Motor neuron (in vitro differentiated cells): ENCODE measurements at places on chromosomes 2 and 18. TPM values are rescaled to one million over a fixed set of nuclear protein-coding genes. Genes with fewer than 3 reads are reported as not detected.
A peak's percentile ranks its signal among the peaks of the same experiment; 100 is the strongest.

- ATAC-seq: no peak
Measured at GRCh38 chr2:74735564-74735963, 81.5 kb downstream of the SEMA4F start.

GRCh38 chr2:28352104-28352503, 40.6 kb upstream of the FOSL2 start:
- ATAC-seq: no peak

- no peak for ATAC-seq
Measured at GRCh38 chr2:191892391-191892790, 45.5 kb upstream of the CAVIN2 start.

DNA sequence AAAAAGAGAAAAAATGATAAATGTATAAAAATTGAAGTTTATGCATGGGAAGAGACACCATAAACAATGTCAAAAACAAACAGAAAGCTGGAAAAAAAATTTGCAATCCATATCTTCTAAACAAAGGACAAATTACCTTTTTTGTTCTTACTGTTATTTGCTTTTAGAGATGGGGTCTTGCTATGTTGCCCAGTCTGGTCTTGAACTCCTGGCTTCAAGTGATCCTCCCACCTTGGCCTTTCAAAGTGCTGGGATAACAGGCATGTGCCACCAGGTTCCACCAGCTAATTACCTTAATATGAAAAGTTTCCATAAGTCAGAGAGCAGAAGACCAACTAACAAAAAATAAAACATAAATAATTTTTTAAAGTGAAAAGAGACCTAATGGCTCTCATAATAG, 90.0 kb upstream of the SIX3 start:
- no peak for ATAC-seq

- ATAC-seq: no peak
Measured at GRCh38 chr18:49100226-49100968, 149.6 kb upstream of the SMAD7 start.

- ATAC-seq: no peak
Measured at GRCh38 chr2:47226923-47227220, 71.8 kb upstream of the STPG4 start.

- no peak for ATAC-seq
Measured at GRCh38 chr18:64052772-64053171, 82.9 kb downstream of the SERPINB8 start.

- ATAC-seq: no peak
Measured at GRCh38 chr2:124314084-124314483, 289.0 kb downstream of the CNTNAP5 start.

DNA sequence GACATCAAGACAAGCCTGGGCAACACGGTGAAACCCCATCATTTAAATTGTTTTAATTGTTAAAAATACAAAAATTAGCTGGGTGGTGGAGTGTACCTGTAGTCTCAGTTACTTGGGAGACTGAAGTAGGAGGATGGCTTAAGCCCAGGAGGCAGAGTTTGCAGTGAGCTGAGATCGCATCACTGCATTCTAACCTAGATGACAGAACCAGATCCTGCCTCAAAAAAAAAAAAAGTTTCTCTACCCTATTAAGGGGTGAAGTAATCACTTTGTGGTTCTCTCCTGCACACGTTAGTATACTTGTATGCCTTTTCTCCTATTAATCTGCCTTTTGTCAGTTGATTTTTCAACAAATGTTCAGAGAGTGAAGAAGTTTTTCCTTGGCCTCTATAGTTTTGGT, 18.1 kb upstream of the PUM2 start:
- ATAC-seq: no peak

The TMEM200C gene
- total RNA-seq: 17.0 and 19.1 TPM in 2 replicates

The MC4R gene
- 0.66 and 0.83 TPM in 2 replicates for total RNA-seq

DNA sequence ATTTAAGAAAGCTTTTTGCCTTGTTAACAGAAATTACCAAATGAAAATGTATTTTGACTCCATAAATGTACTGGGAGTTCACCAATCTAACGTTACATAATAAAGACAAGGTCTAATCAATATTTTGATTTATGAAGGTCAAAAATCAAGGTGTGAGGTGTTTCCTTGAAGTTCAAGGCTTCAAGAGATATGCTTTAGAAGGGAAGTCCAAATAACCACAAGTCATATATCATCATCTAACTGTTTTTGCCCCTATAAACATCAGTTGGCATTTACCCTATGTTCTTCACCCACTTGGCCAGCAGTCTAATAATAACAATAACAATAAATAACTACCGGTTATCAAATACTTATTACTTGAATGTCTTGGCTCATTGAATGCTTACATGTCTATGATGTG, 196.1 kb upstream of the ID2 start:
- ATAC-seq: no peak

GRCh38 chr2:28074137-28074536, 183.6 kb downstream of the BABAM2 start:
- no peak for ATAC-seq

The KCNE4 gene
- total RNA-seq: 1.1 and 1.3 TPM in 2 replicates

GRCh38 chr2:10269711-10270610, 32.7 kb upstream of the HPCAL1 start:
- no peak for ATAC-seq

GRCh38 chr18:36372903-36373311, 75.4 kb downstream of the FHOD3 start:
- no peak for ATAC-seq

DNA sequence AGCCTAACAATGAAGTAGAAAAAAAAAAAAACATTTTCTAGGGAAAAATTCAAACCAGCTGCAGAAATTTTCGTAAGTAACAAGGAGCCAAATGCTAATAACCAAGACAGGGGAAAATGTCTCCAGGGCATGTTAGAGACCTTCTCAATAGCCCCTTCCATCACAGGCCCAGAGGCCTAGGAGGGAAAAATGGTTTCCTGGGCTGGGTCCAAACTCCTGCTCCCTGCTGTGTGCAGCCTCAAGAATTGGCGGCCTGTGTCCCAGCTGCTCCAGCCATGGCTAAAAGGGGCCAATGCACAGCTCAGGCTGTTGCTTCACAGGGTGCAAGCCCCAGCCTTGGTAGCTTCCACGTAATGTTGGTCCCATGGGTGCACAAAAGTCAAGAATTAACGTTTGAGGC, 266.2 kb downstream of the ZEB2 start:
- no peak for ATAC-seq

- no peak for ATAC-seq
Measured at GRCh38 chr2:130827502-130828251, 9.0 kb upstream of the ARHGEF4 start.

The TCF23 gene
- total RNA-seq: 0.66 and 0.87 TPM in 2 replicates

GRCh38 chr2:164675027-164675426, 53.7 kb upstream of the GRB14 start:
- no peak for ATAC-seq

The GCKR gene
- total RNA-seq: 0.09 and 0.50 TPM in 2 replicates

GRCh38 chr2:98585386-98585785, 22.9 kb downstream of the COA5 start:
- ATAC-seq: no peak

- peak; percentile 22 for ATAC-seq
Measured at GRCh38 chr2:38806015-38806732, 28.2 kb downstream of the GEMIN6 start.

The TOGARAM2 gene
- 0.75 and 0.87 TPM in 2 replicates for total RNA-seq

- no peak for ATAC-seq
Measured at GRCh38 chr18:21857871-21858270, 117.3 kb downstream of the MIB1 start.

DNA sequence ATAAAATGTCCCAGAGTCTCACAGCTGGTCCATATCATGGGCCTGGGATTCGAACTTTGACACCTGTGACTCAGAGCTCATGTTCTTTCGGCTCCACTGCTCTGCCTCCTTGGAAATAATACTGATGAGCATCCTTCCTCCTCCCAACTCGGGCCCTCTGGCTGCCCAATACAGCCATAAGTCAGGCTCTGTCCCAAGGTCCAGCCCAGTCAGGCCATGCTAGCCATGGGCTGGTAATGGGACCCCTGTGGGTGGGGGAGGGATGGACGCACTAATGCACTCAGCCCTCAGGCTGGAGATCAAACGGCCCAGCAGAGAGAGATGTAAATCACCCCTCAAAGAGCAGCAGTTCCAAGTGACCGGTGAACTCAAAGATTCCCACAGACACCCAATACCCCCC, 61.1 kb downstream of the DDX1 start:
- no peak for ATAC-seq

The IL1R2 gene
- 0.45 TPM in 1 of 2 replicates, not detected in the other for total RNA-seq

- no peak for ATAC-seq
Measured at GRCh38 chr18:61988100-61988499, 95.3 kb upstream of the RNF152 start.

DNA sequence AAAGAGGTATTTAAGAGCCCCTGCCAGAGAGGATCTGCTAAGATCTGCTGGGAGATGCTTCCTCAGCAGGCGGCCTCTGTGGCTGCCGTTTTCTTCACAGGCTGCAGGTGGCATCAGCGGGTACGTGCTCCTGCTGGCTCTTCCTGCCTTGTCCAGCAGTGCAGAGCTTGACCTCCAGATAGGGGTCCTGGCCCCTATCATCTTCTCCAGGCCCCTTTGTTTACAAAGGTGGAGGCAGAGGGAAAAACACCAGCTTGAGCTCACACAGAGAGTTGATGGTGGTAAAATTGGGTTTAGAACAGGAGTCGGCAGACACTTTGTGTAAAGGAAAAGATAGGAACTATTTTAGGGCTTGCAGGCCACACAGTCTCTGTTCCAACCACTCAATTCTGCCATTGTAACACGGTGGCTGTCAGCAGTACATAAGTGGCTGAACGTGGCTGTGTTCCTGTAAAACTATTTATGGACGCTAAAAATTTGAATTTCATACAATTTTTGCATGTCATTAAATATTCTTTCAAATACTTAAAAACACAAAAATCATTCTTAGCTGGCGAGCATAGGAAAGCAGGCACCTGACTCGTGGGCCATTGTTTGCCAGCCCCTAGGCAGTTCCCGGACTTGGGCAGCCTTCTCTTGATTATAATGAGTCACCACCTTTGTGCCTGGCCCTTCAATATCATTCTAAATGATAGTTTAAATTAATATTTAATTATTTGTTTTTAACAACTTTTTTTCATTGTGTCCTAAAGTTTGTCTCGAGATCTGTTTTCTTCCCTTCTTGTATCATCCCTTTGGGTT, 98.2 kb upstream of the B3GNT7 start:
- peak; percentile 89 for ATAC-seq

DNA sequence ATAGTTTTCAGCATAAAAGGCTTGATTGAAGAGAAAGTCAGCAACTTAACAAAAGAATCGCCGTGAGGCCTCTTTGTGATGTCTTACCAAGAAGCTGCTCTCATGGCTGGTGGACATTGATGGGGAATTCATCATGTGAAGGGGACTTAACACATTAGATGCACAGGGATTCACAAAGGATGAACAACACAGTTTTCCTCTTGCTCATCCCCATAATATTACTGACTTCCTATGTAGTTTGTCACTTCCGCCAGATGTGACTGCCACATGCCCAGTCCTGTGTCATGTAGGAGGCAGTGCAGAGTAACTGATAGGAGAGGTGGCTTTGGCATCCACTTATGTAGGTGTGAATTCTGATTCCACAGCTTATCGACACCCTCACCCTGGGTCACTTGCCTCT, 232.6 kb upstream of the LYPD1 start:
- ATAC-seq: no peak

The FBXO41 gene
- total RNA-seq: 4.1 and 4.8 TPM in 2 replicates

DNA sequence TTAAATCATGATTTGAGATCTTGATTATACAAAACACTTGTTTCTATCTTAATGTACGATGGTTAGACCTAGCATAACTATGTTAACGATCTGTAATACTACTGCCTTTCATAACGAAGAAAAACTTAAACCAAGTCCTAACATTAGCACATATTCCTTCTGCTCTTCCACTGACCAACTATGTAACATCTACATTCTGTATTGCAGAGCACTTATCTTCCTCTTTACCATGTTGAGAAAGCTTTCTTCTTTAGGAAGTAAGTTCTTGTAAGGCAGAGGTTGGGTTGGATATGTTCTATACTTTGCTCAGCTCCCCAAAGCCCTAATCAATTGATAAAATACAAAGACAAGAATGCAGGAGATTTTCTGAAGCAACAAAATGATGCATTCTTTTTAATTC, 7.9 kb upstream of the ZNF407 start:
- ATAC-seq: no peak

GRCh38 chr18:5521000-5521399, 22.8 kb downstream of the EPB41L3 start:
- no peak for ATAC-seq

The SS18 gene
- 86.0 and 94.4 TPM in 2 replicates for total RNA-seq

- ATAC-seq: no peak
Measured at GRCh38 chr18:79392226-79392625, 3.5 kb upstream of the NFATC1 start.

DNA sequence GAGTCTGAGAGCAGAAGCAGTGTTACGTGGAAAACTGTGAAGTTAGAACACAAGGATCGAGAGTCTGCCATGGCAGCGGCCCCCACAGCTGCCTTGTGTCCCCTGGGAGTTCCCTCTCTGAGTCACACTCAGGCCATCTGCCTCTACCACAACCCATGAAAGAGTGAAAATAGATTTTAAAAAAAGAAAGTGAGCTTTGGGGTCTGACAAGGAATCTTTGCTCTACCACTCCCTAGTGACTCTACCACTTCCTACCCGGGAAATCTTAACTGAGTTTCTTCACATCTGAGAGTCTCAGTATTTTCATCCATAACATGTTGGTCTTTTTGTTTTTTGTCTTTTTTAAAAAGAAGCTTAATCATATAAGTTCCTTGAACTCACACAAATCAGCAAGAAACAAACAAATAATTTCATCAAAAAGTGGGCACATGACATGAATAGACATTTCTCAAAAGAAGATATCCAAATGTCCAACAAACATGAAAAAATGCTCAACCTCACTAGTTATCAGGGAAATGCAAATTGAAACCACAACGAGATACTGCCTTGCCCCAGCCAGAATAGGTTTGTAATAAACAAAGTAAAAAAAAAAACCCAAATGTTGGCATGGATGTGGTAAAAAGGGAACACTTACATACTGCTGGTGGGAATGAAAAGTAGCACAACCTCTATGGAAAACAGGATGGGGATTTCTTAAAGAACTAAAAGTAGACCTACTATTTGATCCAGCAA, 2.4 kb upstream of the MSGN1 start:
- peak; percentile 97 for ATAC-seq

DNA sequence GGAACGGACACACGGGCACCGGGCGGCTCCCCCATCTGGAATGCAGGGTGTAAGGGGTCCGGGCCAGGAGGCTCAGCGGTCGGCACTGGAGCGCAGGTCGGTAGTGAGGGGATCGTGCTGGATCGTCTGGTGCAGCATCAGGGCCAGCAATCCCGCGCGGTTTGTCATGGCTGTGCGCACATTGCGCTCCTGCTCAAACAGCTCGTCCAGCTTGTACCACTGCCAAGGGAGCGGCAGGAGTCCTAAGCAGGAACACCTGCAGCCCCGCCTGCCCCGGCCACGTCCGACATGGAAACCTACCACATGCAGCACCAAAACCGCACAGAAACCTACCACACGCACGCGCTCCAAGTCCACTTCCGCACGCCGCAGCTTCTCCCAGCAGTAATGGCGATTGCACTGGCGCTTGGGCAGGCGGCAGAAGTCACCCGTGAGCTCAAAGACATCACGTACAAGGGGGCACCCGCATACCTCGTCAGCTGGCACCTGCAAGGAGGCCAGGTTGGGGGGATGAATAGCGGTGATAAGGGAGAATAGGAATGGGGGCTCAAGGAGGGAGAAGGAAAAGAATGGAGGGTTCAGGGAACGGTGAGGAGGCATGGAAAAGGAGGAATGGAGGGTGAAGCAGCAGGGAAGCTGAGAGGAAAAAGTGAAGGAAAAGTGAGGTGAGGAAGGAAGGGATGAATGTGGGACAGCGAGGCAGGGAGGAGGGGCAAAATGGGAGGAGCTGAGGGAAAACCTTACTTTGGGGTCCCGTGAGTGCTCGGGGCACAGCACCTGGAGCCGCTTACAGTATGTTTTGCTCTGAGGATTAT, 1.4 kb upstream of the MBD1 start:
- ATAC-seq: no peak

- no peak for ATAC-seq
Measured at GRCh38 chr2:173150087-173150486, 74.4 kb downstream of the MAP3K20 start.
